Thyroid gland (tissue), 4 donors: ENCODE measurements at places on chromosomes 6 and 20. TPM values are rescaled to one million over a fixed set of nuclear protein-coding genes. Genes with fewer than 3 reads are reported as not detected.
A peak's percentile ranks its signal among the peaks of the same experiment; 100 is the strongest.

GRCh38 chr20:35828434-35828833, 56.6 kb downstream of the PHF20 start:
- no peaks in the 10 kb centered on the region for H3K36me3 ChIP-seq
- H3K4me1 ChIP-seq = peaks cover 7% of the 10 kb centered on the region
- H3K27ac ChIP-seq = no peak overlapping the region
- H3K27me3 ChIP-seq = no peaks in the 10 kb centered on the region
- peak; percentile 66 for DNase-seq

GRCh38 chr6:113104951-113105350, 752.2 kb upstream of the MARCKS start:
- H3K4me1 ChIP-seq = no peaks in the 10 kb centered on the region
- DNase-seq = no peak
- no peak overlapping the region for H3K4me3 ChIP-seq
- H3K27ac ChIP-seq = no peak overlapping the region

Gene GSTA3
- not detected for total RNA-seq

- no peak overlapping the region for H3K27ac ChIP-seq
- no peak overlapping the region for H3K4me3 ChIP-seq
- H3K36me3 ChIP-seq = no peaks in the 10 kb centered on the region
- no peaks in the 10 kb centered on the region for H3K27me3 ChIP-seq
These were observed 38.4 kb downstream of the INSM1 start for GRCh38 chr20:20406306-20406705.

DNA sequence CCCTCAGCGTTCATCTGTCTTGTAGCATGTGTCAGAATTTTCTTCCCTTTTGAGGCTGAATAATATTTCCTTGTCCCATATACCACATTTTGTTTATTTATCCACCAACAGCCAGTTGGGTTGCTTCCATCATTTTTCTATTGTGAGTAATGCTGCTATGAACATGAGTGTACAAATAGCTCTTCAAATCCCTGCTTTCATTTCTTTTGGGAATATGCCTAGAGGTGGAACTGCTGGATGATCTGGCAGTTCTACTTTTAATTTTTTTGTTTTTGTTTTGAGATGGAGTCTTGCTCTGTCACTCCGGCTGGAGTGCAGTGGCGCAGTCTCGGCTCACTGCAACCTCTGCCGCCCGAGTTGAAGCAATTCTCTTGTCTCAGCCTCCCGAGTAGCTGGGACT, 64.7 kb downstream of the SASH1 start:
- no peaks in the 10 kb centered on the region for H3K36me3 ChIP-seq
- peak overlapping the region; percentile 87 for H3K27ac ChIP-seq
- no peaks in the 10 kb centered on the region for H3K27me3 ChIP-seq
- H3K4me3 ChIP-seq = no peak overlapping the region

GRCh38 chr6:37192666-37193065, 22.7 kb downstream of the PIM1 start:
- no peak overlapping the region for H3K27ac ChIP-seq
- H3K4me1 ChIP-seq = no peaks in the 10 kb centered on the region
- no peak for DNase-seq
- no peak overlapping the region for H3K4me3 ChIP-seq
- H3K27me3 ChIP-seq = no peaks in the 10 kb centered on the region

GRCh38 chr6:24743944-24744335, 25.0 kb upstream of the C6orf62 start:
- H3K4me1 ChIP-seq = no peaks in the 10 kb centered on the region
- no peaks in the 10 kb centered on the region for H3K27me3 ChIP-seq
- no peak overlapping the region for H3K4me3 ChIP-seq

- no peaks in the 10 kb centered on the region for H3K36me3 ChIP-seq
- no peak overlapping the region for H3K27ac ChIP-seq
- DNase-seq = no peak
- H3K27me3 ChIP-seq = no peaks in the 10 kb centered on the region
- no peaks in the 10 kb centered on the region for H3K4me1 ChIP-seq
- H3K4me3 ChIP-seq = no peak overlapping the region
These were observed 197.0 kb downstream of the DLL1 start for GRCh38 chr6:170093658-170094596.

GRCh38 chr20:50953821-50954220, 4.5 kb downstream of the DPM1 start:
- DNase-seq = no peak
- no peak overlapping the region for H3K27ac ChIP-seq
- H3K4me1 ChIP-seq = peaks cover 9% of the 10 kb centered on the region
- peaks cover 24% of the 10 kb centered on the region for H3K36me3 ChIP-seq

Gene PRR18
- total RNA-seq = 0.21 TPM

DNA sequence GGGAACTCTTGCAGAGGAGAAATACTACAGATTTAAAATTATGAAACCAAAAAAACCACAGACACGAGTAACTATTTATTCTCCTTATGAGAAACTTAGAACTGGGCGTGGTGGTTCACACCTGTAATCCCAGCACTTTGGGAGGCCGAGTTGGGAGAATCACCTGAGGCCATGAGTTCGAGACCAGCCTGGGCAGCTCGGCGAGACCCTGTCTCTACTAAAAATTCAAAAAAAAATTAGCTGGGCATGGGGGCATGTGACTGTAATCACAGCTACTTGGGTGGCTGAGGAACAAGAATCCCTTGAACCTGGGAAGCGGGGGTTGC, 36.8 kb downstream of the SSR1 start:
- H3K4me1 ChIP-seq = peaks cover 19% of the 10 kb centered on the region
- H3K36me3 ChIP-seq = no peaks in the 10 kb centered on the region
- H3K27ac ChIP-seq = no peak overlapping the region
- H3K27me3 ChIP-seq = no peaks in the 10 kb centered on the region
- no peak overlapping the region for H3K4me3 ChIP-seq
